NCI-H2029 treated with DMSO at 0.1 percent for 48 hours (cell line): ENCODE measurements at places on chromosomes 5 and 9.
A peak's percentile ranks its signal among the peaks of the same experiment; 100 is the strongest.

DNA sequence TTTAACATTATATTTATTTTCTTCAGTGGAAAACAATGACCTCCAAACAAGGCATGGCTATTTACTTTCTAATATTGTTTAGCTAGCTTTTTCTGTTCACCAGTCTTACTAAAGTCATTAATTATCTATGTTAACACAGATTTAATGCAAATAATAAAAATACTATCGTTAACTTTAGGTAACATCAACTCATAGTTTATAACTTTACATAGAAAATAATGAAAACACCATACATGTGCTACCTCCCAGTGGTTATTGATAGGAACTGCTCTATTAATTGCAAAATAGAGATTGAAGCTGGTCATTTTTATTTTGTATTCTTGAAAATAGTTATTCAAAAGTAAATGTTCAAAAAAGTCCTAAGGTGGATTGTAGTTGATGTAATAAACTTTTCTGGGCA is 78.3 kb upstream of the HCN1 start:
- DNase-seq: no peak

GRCh38 chr5:171596391-171596878 is 177.0 kb downstream of the FGF18 start:
- DNase-seq: no peak

- peak; percentile 53 for DNase-seq
Measured at GRCh38 chr5:137660349-137660817, 75.5 kb downstream of the KLHL3 start.

DNA sequence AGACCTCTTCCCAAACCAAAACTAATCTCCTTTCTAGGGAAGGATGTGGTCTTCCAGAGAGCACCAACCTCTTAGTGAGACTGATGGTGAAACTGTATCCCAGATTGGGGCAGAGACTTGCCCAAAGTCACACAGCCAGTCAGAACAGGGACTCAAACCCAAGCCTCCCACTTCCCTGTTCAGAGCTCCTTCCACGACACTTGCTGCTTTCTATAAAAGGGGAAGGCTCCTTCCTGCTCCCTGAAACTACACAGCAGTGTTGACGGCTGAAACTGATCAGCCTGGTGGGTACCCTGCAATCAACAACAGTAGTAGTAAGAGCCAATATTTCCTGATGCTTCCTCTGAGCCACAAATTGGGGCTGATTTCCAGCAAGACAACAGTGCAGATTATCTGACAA is 1.5 kb downstream of the TOR2A start:
- DNase-seq: no peak

- DNase-seq: no peak
Measured at GRCh38 chr5:115309751-115310370, 13.4 kb upstream of the CCDC112 start.

- no peak for DNase-seq
Measured at GRCh38 chr5:61466017-61466416, 134.0 kb downstream of the ZSWIM6 start.
